Nasal cavity respiratory epithelium epithelial cell of viscerocranial mucosa (primary cell): ENCODE measurements at places on chromosomes 13 and 19. TPM values are rescaled to one million over a fixed set of nuclear protein-coding genes. Genes with fewer than 3 reads are reported as not detected.

The IGLON5 gene
- not detected in 2 replicates for total RNA-seq

The EIF3K gene
- 252 and 283 TPM in 2 replicates for total RNA-seq

The PLVAP gene
- not detected in 2 replicates for total RNA-seq

The KLK15 gene
- total RNA-seq, result not detected in 2 replicates

The RXFP2 gene
- total RNA-seq, result not detected in 2 replicates

The ACER1 gene
- total RNA-seq, result not detected in 2 replicates

The LYPD4 gene
- total RNA-seq, result not detected in 2 replicates

The UPK1A gene
- total RNA-seq, result not detected in 2 replicates

The TEX101 gene
- not detected in 2 replicates for total RNA-seq

The PPP1R12C gene
- 23.9 and 28.3 TPM in 2 replicates for total RNA-seq

The COL4A2 gene
- 29.0 and 68.2 TPM in 2 replicates for total RNA-seq

The BRSK1 gene
- total RNA-seq, result 0.34 and 0.43 TPM in 2 replicates

The ZNF77 gene
- total RNA-seq, result 10.3 and 12.3 TPM in 2 replicates

The GJA3 gene
- total RNA-seq, result under 0.01 and 0.43 TPM in 2 replicates

The MAB21L1 gene
- total RNA-seq, result 0.57 and 0.68 TPM in 2 replicates

The ZNF787 gene
- 42.1 and 57.4 TPM in 2 replicates for total RNA-seq

The ZNF799 gene
- total RNA-seq, result 2.1 and 2.6 TPM in 2 replicates

The ETV2 gene
- 0.34 TPM in 1 of 2 replicates, not detected in the other for total RNA-seq

The CEACAM8 gene
- total RNA-seq, result not detected in 2 replicates

The ZNF264 gene
- total RNA-seq, result 31.8 and 62.3 TPM in 2 replicates

The NLRP11 gene
- total RNA-seq, result not detected in 2 replicates

The ZNF667 gene
- total RNA-seq, result 2.7 and 11.0 TPM in 2 replicates

The SIGLEC9 gene
- total RNA-seq, result not detected in 2 replicates

The PDX1 gene
- not detected in 2 replicates for total RNA-seq

The GJB6 gene
- 20.2 and 74.0 TPM in 2 replicates for total RNA-seq

The DIRAS1 gene
- total RNA-seq, result 0.34 and 0.71 TPM in 2 replicates

The LILRB4 gene
- total RNA-seq, result not detected in 2 replicates

The PHF11 gene
- 9.6 and 13.7 TPM in 2 replicates for total RNA-seq

The ZNF728 gene
- total RNA-seq, result under 0.01 and 0.14 TPM in 2 replicates

The C13orf42 gene
- total RNA-seq, result not detected in 2 replicates

The GPR18 gene
- total RNA-seq, result not detected in 2 replicates

The FPR3 gene
- total RNA-seq, result not detected in 2 replicates

The ZNF681 gene
- total RNA-seq, result 0.34 and 1.5 TPM in 2 replicates

The IL11 gene
- total RNA-seq, result 0.34 and 1.6 TPM in 2 replicates

The ZNF235 gene
- total RNA-seq, result 4.1 and 6.9 TPM in 2 replicates

The LILRA2 gene
- not detected in 2 replicates for total RNA-seq

The RYR1 gene
- 6.8 and 8.0 TPM in 2 replicates for total RNA-seq

The NLRP9 gene
- not detected in 2 replicates for total RNA-seq

The IFNL1 gene
- total RNA-seq, result not detected in 2 replicates

The EXOC3L2 gene
- total RNA-seq, result 0.07 TPM in 1 of 2 replicates, not detected in the other

The PLIN5 gene
- total RNA-seq, result 0.07 TPM in 1 of 2 replicates, not detected in the other

The PRPF31 gene
- 35.2 and 46.6 TPM in 2 replicates for total RNA-seq

The KANK2 gene
- total RNA-seq, result 8.2 and 14.7 TPM in 2 replicates
